Body of pancreas (tissue), 4 donors: ENCODE measurements at places on chromosomes 2 and 18. TPM values are rescaled to one million over a fixed set of nuclear protein-coding genes. Genes with fewer than 3 reads are reported as not detected.

PAX8 gene
- 2.3 TPM for total RNA-seq

GRCh38 chr2:108586631-108587030, 52.4 kb downstream of the LIMS1 start:
- no peaks in the 10 kb centered on the region for H3K27me3 ChIP-seq
- no peak overlapping the region for H3K27ac ChIP-seq
- DNase-seq = no peak
- peaks cover 32% of the 10 kb centered on the region for H3K4me1 ChIP-seq
- H3K36me3 ChIP-seq = no peaks in the 10 kb centered on the region

GRCh38 chr18:27604583-27604982, 419.5 kb upstream of the CHST9 start:
- no peaks in the 10 kb centered on the region for H3K27me3 ChIP-seq
- no peak overlapping the region for H3K27ac ChIP-seq
- no peak overlapping the region for H3K4me3 ChIP-seq
- no peaks in the 10 kb centered on the region for H3K36me3 ChIP-seq
- peaks cover 9% of the 10 kb centered on the region for H3K4me1 ChIP-seq
- DNase-seq = no peak

UPP2 gene
- total RNA-seq = not detected

DNA sequence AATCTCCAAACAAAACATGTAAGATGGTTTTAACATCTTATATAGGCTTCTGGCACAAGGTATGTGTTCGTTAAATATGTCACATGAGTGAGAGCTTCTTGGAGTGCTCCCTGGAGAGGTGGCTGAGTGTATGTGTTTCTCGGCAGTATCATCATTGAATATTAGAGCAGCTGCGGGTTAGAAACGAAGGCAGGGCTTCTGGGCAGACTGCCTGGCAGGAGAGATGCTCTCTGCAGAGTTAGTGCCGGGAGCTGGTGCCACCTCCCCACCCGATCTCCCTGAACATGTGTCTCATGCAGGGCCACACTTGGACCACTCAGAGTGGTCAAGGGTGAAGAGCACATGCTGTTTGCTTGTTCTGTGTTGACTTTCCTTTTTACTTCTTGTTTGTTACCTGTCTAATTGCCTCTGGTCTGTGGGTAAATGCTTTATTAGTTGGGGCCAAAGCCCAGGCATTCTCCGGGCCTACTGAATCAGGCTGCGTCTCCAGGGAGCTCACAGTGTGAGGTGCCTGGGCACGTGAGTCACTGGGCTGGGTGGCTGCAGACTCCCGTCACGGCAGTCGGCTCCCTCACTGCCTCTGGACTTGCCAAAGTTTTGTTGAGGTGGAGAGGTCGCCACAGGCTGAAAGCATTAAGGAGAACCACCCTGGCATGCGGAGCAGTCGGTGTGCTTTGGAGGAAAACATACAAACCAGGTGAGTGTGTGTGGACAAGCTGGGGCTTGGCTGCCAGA, 246.6 kb downstream of the FHOD3 start:
- no peaks in the 10 kb centered on the region for H3K36me3 ChIP-seq
- no peak overlapping the region for H3K4me3 ChIP-seq
- H3K4me1 ChIP-seq = no peaks in the 10 kb centered on the region
- H3K27me3 ChIP-seq = no peaks in the 10 kb centered on the region
- peak; percentile 6 for DNase-seq

PLGLB1 gene
- 3.4 TPM for total RNA-seq

- peaks cover 15% of the 10 kb centered on the region for H3K36me3 ChIP-seq
These were observed 103.7 kb upstream of the EML6 start for GRCh38 chr2:54619660-54620231.

FEV gene
- not detected for total RNA-seq

IL36B gene
- total RNA-seq = not detected

- H3K4me1 ChIP-seq = peaks cover 5% of the 10 kb centered on the region
- H3K4me3 ChIP-seq = no peak overlapping the region
- no peak for DNase-seq
- peaks cover 17% of the 10 kb centered on the region for H3K36me3 ChIP-seq
- H3K27ac ChIP-seq = no peak overlapping the region
These were observed 71.3 kb downstream of the FAM228A start for GRCh38 chr2:24245986-24246776.

SCYGR4 gene
- not detected for total RNA-seq

GRCh38 chr2:113183264-113183663, 9.5 kb downstream of the PSD4 start:
- H3K36me3 ChIP-seq = no peaks in the 10 kb centered on the region
- H3K4me1 ChIP-seq = peaks cover 41% of the 10 kb centered on the region
- no peak overlapping the region for H3K27ac ChIP-seq
- no peak overlapping the region for H3K4me3 ChIP-seq

DNA sequence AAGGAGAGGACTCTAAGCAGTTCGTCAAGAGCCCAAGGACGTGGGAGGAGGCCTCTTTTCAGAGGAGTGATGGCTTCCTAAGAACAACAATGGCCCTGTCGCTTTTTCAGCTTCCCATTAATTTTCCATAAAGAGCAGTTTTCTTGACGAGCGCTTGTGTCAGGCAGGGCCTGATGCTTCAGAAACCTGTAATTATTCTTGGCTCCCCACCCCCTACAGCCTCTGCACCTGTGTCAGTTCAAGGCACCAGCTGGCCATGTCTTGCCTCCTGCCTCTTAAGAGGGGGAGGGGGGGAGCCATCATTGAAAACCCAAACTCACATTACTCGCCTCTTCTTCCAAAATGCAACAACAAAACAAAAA, 32.3 kb downstream of the KLF7 start:
- no peak for DNase-seq
- no peaks in the 10 kb centered on the region for H3K27me3 ChIP-seq
- no peaks in the 10 kb centered on the region for H3K36me3 ChIP-seq
- no peak overlapping the region for H3K4me3 ChIP-seq

SLC14A1 gene
- total RNA-seq = 3.6 TPM

GRCh38 chr2:159144776-159145614, 141.5 kb downstream of the WDSUB1 start:
- H3K27me3 ChIP-seq = no peaks in the 10 kb centered on the region
- H3K36me3 ChIP-seq = no peaks in the 10 kb centered on the region
- no peak for DNase-seq
- H3K27ac ChIP-seq = no peak overlapping the region
- no peak overlapping the region for H3K4me3 ChIP-seq
- peaks cover 32% of the 10 kb centered on the region for H3K4me1 ChIP-seq

DNA sequence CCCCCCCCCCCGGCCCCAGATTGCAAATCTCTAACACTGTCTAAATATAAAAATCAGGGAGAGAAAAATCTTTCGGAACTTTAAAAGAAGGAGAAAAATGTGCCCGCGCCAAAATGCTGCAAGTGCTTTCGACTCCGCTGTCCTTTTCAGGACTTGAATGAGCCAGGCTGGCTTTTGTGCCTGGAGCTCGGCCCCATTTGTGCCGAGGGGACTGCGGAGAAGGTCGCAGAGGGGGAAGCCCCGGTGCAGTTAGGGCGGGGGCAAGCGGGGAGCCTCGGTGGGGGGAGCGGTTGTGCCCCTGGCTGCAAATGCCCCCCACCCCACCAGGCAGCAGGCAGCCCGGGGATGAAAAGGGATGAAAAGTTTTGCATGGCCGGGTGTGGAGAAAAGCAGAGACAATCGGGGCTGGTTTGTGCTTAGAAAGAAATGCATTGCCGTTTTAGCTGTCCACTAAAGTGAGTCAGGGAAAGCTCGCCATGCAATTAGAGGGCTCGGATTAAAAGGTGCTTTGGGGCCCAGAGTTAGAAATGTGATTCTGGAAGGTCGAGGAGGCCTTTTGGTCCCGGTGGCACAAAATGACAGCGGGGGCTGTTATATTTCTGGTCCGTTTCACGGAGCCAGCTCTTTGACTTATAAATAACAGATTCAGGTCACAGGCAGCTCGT, 1.6 kb downstream of the INHBB start:
- H3K4me3 ChIP-seq = no peak overlapping the region
- H3K27ac ChIP-seq = no peak overlapping the region
- DNase-seq = no peak
- peaks cover 39% of the 10 kb centered on the region for H3K4me1 ChIP-seq
- H3K36me3 ChIP-seq = no peaks in the 10 kb centered on the region

PIEZO2 gene
- total RNA-seq = 40.7 TPM

CCBE1 gene
- 0.99 TPM for total RNA-seq

GRCh38 chr2:70504750-70505149, 48.9 kb downstream of the TGFA start:
- no peak overlapping the region for H3K4me3 ChIP-seq
- no peak for DNase-seq
- no peak overlapping the region for H3K27ac ChIP-seq
- peaks cover 11% of the 10 kb centered on the region for H3K4me1 ChIP-seq
- no peaks in the 10 kb centered on the region for H3K36me3 ChIP-seq

DNA sequence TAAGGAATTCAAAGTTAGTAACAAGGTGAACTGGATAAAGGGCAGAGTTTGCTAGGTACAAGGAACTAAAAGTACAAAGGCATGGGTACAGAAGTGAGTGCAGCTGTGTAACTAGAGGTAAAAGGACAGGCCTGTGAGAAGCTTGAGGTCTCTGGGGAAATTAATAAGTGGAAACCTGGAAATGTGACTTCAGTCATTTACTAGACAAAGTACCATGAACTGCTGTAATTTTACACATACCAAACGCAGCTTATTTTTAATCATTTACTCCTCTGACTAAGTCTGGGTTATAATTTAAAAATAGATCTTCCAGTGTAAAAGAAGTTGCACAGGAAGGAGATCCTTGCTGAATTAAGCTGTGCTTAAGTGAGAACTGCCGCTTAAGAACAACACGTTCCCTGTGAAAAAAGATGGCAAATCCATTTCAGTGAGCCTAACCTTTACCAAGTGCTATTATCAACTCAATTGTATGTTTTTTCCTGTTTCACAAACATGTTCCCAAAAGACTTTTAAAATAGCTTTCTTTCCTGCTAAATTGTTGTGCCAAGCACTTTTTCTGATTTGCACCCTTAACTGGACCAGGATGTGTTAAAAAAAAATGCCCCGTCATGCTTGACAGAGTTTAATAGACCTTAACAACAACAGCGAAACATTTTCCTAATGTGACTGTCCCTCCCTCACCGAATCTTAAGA, 44.3 kb downstream of the CALCRL start:
- no peaks in the 10 kb centered on the region for H3K27me3 ChIP-seq
- no peak overlapping the region for H3K4me3 ChIP-seq
- H3K36me3 ChIP-seq = no peaks in the 10 kb centered on the region

CCDC68 gene
- 13.0 TPM for total RNA-seq

DNA sequence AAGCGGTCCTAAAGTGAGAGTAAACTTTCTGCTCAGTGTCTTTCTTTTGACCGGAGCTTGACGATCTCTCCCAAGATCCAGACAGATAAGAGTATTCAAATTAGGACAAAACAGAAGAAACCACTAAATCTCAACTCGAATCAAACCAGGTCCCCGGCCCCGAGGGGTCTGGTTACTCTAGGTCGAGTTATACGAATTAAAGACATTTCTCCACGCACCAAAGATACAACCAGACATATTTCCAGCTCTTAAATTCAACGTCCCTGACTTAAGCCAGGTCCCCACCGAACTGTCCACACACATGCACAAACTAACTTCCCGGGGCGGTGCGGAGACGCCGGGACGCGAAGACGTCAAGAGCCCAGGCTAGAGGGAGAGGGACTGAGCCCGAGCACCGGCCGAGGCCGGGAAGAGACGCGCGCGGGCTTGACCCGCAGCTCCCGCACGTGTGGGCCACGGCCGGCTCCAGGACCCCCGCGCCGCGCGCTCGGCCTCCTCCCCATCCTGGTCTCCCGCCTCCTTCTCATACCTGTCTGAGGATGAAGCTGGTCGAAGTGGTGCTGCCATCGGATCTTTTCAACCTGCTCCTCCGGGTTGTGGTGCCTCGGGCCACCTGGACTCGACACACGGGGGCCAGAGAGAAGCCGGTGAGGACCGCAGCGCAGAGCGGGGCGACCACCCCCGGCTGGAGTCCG, 896 bp downstream of the CACNB4 start:
- no peaks in the 10 kb centered on the region for H3K27me3 ChIP-seq
- H3K4me3 ChIP-seq = peak overlapping the region; percentile 48
- H3K27ac ChIP-seq = no peak overlapping the region
- peaks cover 28% of the 10 kb centered on the region for H3K4me1 ChIP-seq

RND3 gene
- 4.9 TPM for total RNA-seq

DNA sequence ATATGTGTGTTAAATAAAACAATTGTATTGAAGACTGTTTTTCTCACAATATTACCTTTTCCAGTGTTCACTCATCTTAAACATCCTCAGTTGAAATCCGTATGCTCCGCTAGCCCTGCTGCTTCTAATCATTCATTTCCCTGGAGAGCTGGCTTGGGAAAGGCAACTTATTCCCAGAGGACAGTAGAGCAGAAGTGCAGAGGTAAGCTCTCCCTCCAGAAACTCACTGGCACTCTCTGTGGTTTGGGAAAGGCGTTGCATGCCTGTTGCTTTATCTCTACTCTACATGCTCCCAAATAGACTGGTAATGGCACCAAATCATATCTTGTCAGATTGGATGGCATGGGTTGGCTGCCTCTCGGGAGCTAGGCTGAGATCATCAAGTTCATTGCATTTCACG, 117.1 kb upstream of the BOD1L2 start:
- H3K4me3 ChIP-seq = no peak overlapping the region
- no peak overlapping the region for H3K27ac ChIP-seq
- DNase-seq = no peak
- no peaks in the 10 kb centered on the region for H3K27me3 ChIP-seq

GALNT5 gene
- total RNA-seq = 3.1 TPM

- H3K36me3 ChIP-seq = no peaks in the 10 kb centered on the region
- H3K4me3 ChIP-seq = no peak overlapping the region
- no peak overlapping the region for H3K27ac ChIP-seq
- no peaks in the 10 kb centered on the region for H3K27me3 ChIP-seq
- H3K4me1 ChIP-seq = no peaks in the 10 kb centered on the region
These were observed 36.2 kb downstream of the HAT1 start for GRCh38 chr2:171958475-171958874.

- H3K27me3 ChIP-seq = no peaks in the 10 kb centered on the region
- H3K36me3 ChIP-seq = no peaks in the 10 kb centered on the region
- no peak overlapping the region for H3K27ac ChIP-seq
- H3K4me3 ChIP-seq = no peak overlapping the region
- DNase-seq = no peak
These were observed 148.1 kb upstream of the AGAP1 start for GRCh38 chr2:235345745-235346144.

DNA sequence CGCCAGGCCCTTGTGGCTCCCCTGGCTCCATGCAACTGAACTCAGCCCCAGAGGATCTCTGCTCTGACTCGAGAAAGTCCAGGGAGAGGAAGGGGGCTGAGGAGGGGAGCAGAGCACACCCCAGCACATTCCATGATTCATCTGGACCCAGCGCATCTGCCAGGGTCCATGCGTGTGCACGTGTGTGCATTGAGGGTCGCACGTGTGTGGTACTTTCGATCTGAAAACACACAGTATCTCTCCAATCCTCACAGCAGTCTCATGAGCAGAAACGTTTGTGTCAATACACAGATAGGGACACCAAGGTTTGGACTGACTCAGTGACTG, 146.4 kb upstream of the ID2 start:
- DNase-seq = no peak
- H3K4me3 ChIP-seq = no peak overlapping the region
- H3K27ac ChIP-seq = no peak overlapping the region
- no peaks in the 10 kb centered on the region for H3K36me3 ChIP-seq
- H3K4me1 ChIP-seq = peaks cover 34% of the 10 kb centered on the region

- no peak overlapping the region for H3K4me3 ChIP-seq
- DNase-seq = no peak
- no peaks in the 10 kb centered on the region for H3K36me3 ChIP-seq
- no peaks in the 10 kb centered on the region for H3K27me3 ChIP-seq
- H3K4me1 ChIP-seq = no peaks in the 10 kb centered on the region
These were observed 25.2 kb upstream of the TLK1 start for GRCh38 chr2:171185941-171186340.
